Suppressor macrophage treated with lipopolysaccharide for 1 hour (primary cell): ENCODE measurements at places on chromosomes 5 and 9.

DNA sequence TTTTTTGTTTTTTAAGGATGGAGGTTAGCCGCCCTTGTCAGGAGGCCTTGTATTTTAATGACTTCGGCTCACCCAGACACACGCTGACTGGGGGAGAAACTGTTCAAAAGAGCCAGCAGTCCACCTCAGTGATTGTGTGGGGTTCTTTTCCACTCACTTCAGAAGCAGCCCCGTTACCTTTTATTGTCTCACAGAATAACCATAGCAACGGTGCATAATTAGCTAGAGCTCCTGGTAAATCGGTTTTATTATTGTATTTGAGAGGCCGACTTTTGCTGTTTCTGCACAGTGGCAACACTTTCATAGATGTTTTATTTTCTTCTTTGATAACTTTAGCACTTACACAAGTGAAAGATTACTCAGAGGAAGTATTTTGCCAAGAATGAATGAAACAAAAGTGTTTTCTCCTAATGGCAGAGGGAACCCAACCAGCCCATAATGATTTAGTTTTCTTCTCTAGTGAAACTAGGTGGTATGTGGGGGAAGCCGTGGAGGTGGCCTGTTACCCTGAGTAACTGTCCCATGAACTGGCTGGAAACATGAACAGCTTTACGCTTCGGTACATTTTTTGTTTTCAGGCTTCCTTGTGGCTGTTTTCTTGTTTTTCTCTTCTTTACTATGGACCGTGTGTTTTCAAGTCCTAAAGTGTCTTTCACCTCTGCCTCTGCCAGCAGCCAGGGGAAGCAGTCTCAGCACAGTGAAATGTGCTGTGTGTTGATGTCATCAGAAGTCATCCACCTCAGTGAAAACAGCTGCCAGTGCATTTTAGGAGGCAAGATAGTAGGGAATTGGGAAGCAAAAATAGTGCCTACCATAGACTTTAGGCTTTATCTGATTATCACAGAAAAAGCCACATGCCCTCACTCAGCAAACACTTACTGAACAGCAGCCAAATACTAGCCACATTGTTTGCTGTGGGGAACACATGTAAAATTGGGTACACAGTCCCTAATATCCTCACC is 414.7 kb downstream of the KDM4C start:
- no peak for DNase-seq

DNA sequence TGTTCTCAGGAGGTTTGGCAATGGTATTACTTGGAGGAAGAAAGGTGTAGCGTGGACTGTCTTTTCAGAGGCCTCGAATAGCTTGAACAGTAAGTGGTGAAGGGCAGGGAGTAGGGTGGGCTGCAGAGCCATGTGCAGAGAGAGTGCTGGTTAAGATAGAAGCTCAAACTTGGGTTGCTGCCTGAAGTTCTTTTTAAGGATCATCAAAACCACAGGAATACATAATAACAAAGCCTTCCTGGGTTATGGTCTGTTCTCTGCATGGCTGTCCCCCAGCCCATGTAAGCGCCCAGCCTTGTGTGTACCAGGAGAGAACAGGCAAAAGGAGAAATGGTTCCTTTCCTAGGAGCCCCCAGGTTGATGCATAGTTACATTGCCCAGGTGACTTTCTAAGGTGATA is 43.9 kb downstream of the RCL1 start:
- DNase-seq, result no peak

GRCh38 chr9:106056328-106056727 is 362.0 kb downstream of the TMEM38B start:
- no peak for DNase-seq

- no peak for DNase-seq
Observed at GRCh38 chr9:108322326-108323098, 533.3 kb downstream of the ACTL7B start.

- DNase-seq, result no peak
Observed at GRCh38 chr5:158966716-158967115, 133.0 kb downstream of the EBF1 start.

GRCh38 chr5:118692811-118693342 is 295.5 kb downstream of the DTWD2 start:
- DNase-seq, result no peak

- DNase-seq, result peak; percentile 62
Observed at GRCh38 chr9:19630760-19631159, 158.1 kb downstream of the SLC24A2 start.

- no peak for DNase-seq
Observed at GRCh38 chr9:97848215-97848479, 4.9 kb upstream of the FOXE1 start.

GRCh38 chr5:170482511-170482910 is 21.3 kb upstream of the KCNIP1 start:
- no peak for DNase-seq

GRCh38 chr5:16926417-16926816 is 9.7 kb downstream of the MYO10 start:
- DNase-seq, result no peak

DNA sequence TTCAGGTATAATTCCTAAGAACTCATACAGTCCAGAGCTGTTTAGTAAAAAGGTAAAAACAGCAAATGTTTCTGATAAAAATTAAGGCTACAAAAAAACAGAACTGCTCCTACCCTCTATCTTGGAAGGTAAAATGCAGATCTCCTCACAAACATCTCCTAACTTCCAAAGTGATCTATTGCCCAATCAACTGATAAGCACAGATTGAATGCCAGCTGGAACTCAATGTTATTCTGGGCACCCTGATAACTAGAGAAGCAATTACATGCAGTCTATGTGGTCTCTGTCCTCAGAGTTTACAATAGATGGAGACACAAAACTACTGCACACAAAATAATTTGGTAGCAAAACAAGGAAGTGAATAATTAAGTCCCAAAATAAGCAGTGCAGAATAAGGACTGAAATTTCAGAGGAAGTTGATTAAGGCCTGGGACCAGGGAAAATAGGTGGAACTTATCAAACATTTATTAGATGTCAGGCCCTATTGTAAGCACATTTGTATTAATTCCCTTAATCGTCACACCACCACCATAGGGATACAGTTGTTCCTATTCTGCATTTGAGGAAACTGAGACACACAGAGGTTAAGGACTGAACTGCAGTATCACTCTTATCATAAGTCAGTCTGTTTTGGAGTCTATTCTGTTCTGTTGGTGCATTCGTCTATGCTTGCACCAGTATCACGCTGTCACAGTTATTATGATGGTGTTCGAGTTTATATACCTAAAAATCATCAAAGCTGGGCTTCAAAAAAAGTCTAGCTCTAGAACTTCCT is 102.2 kb upstream of the TARS1 start:
- DNase-seq, result no peak
